Endothelial cell (in vitro differentiated cells): ENCODE measurements at places on chromosomes 7 and 10. TPM values are rescaled to one million over a fixed set of nuclear protein-coding genes. Genes with fewer than 3 reads are reported as not detected.

GRCh38 chr7:17307000-17307399 is 8.5 kb downstream of the AHR start:
- no peak for DNase-seq
- H3K36me3 ChIP-seq = peaks cover 4% of the 10 kb centered on the region
- peaks cover 29% of the 10 kb centered on the region for H3K4me1 ChIP-seq
- H3K27me3 ChIP-seq = no peaks in the 10 kb centered on the region
- no peak overlapping the region for H3K27ac ChIP-seq

DNA sequence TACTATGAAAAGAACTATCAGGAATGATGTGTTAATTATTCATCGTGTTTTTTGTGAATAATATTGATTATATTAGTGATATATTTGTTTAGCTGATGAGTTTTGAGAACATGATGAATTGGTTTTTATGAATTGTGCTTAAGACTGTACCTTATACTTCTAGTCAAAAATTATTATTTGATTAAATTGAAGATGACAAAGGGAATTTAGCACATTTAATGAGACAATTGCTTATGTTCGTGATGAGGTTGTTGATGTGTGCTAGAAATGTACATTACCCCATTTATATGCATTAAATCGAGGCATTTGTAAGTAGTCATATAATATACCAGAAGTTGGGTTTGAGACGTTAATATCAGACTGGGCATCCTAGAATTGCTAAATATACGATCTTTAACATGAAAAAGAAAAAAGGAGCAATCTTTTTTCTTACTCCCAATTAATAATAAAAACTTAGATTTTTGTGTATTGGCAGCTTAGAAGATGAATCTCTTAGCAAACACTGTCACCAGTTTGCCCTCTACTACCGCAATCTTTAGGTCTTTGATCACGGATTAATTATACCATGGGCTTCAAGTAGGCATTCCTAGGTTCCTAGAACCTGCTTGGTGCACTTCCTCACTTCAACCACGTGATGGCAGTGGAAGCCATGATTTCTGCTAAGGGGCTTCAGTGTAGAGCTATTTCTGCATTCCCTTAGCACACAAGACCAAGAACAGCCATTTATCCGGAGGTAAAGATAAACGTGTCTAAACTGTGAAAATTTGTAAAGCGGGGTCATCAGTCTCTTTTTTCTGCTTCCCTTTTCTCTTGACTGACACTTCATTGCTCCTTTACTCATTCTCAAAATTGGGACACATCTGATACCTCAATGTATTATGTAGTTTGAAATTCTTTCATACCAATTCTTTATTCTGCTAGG is 1.6 kb downstream of the KLHDC10 start:
- peaks cover 8% of the 10 kb centered on the region for H3K27me3 ChIP-seq
- peak; percentile 67 for DNase-seq
- peaks cover 4% of the 10 kb centered on the region for H3K36me3 ChIP-seq
- peak overlapping the region; percentile 97 for H3K4me3 ChIP-seq
- H3K4me1 ChIP-seq = peaks cover 23% of the 10 kb centered on the region

DNA sequence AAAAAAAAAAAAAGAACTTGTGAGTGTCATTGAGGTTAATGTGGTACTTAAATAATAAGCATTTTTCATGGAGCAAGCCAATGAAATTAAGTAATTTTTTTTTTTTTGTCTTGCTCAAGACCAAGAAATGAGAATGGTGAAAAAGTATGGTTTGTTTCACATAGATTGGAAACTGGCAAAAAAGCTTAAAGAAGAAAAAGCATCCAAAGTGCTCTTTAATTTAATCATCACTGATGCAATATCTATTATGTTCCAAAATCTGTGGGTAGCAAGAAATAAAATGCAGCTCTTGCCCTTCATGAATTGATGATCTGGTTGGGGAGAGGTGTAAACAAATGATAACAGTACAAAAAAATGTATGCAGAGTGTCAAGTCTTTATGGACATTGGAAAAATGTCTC is 980.6 kb downstream of the REEP3 start:
- H3K4me3 ChIP-seq = no peak overlapping the region
- DNase-seq = no peak
- H3K4me1 ChIP-seq = peaks cover 8% of the 10 kb centered on the region
- H3K36me3 ChIP-seq = no peaks in the 10 kb centered on the region

GRCh38 chr10:82762641-82763040 is 887.6 kb downstream of the NRG3 start:
- H3K4me1 ChIP-seq = no peaks in the 10 kb centered on the region
- no peaks in the 10 kb centered on the region for H3K27me3 ChIP-seq
- no peak overlapping the region for H3K27ac ChIP-seq
- H3K4me3 ChIP-seq = no peak overlapping the region
- H3K36me3 ChIP-seq = no peaks in the 10 kb centered on the region
- no peak for DNase-seq

GRCh38 chr7:68043546-68043945 is 1046.9 kb downstream of the TYW1 start:
- no peak overlapping the region for H3K27ac ChIP-seq
- H3K27me3 ChIP-seq = no peaks in the 10 kb centered on the region
- no peaks in the 10 kb centered on the region for H3K36me3 ChIP-seq

GRCh38 chr7:124100190-124100589 is 67.3 kb upstream of the TMEM229A start:
- no peaks in the 10 kb centered on the region for H3K27me3 ChIP-seq
- no peak for DNase-seq
- H3K36me3 ChIP-seq = no peaks in the 10 kb centered on the region
- H3K27ac ChIP-seq = no peak overlapping the region

DNA sequence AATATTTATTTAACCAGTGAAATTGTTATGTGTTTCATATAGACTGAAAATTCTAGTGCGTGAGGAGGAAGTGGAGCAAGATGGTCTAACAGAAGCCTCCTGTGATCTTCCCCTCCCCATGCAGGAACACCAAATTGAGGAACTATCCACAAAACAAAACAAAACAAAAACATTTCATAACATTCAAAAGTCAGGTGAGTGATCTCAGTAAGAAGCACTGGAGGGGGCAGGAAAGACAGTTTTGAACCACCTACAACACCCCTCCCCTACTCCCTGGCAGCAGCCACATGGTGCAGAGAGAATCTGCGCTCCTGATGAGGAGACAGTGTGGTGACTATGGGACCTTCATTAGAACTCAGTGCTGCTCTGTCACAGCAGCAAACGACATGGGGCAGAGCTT is 221.9 kb upstream of the SEMA3C start:
- H3K4me3 ChIP-seq = no peak overlapping the region
- H3K36me3 ChIP-seq = no peaks in the 10 kb centered on the region
- no peak overlapping the region for H3K27ac ChIP-seq
- no peak for DNase-seq
- H3K27me3 ChIP-seq = peaks cover 3% of the 10 kb centered on the region
- no peaks in the 10 kb centered on the region for H3K4me1 ChIP-seq

- no peak overlapping the region for H3K27ac ChIP-seq
- H3K4me1 ChIP-seq = peaks cover 8% of the 10 kb centered on the region
- H3K4me3 ChIP-seq = no peak overlapping the region
Measured at GRCh38 chr10:5629303-5630111, 36.9 kb downstream of the ASB13 start.

GRCh38 chr10:3090914-3091787 is 23.8 kb downstream of the PFKP start:
- peaks cover 2% of the 10 kb centered on the region for H3K27me3 ChIP-seq
- DNase-seq = no peak
- H3K4me1 ChIP-seq = peaks cover 24% of the 10 kb centered on the region
- H3K27ac ChIP-seq = no peak overlapping the region
- peaks cover 7% of the 10 kb centered on the region for H3K36me3 ChIP-seq
- peak overlapping the region; percentile 37 for H3K4me3 ChIP-seq

DNA sequence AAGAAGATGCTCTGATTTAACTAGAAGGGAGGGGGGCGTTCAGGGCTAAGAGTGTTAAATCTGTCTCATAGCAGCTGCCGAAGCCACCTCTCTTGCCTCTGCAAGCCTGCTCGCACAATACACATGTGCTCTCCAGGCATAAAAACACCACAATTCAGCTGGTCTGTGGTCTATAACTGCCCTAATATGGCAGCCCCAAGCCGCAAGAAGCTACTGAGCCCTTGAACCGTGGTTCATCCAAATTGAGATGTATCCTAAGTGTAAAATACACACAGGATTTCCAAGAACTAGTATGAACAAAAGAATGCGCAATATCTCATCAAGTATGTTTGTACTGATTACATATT is 70.8 kb upstream of the FGFR2 start:
- peaks cover 38% of the 10 kb centered on the region for H3K4me1 ChIP-seq
- peaks cover 4% of the 10 kb centered on the region for H3K27me3 ChIP-seq
- no peak overlapping the region for H3K4me3 ChIP-seq
- H3K27ac ChIP-seq = no peak overlapping the region
- no peak for DNase-seq
- H3K36me3 ChIP-seq = peaks cover 5% of the 10 kb centered on the region

DNA sequence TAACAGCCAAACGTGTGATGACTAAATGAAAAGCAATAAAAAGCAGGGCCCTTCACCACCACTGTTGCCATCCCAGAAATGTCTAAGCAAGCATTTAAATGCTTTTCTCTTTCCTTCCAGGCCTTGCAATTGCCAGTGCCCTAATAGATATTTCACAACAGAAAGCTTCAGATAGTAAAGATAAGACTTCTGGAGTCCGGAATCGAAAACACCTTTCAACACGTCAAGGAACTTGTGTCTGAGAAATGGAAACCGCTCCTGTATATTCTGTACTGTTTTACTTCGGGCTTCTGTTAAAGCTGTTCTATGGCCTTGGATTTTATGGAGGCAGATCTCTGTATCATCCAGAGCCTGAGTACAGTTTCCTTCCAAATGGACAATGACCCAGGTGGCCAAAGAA is 328.5 kb downstream of the GFRA1 start:
- H3K27me3 ChIP-seq = no peaks in the 10 kb centered on the region
- peaks cover 5% of the 10 kb centered on the region for H3K4me1 ChIP-seq
- H3K27ac ChIP-seq = no peak overlapping the region
- no peak overlapping the region for H3K4me3 ChIP-seq

GRCh38 chr10:3671386-3671955 is 113.5 kb downstream of the KLF6 start:
- peaks cover 11% of the 10 kb centered on the region for H3K4me1 ChIP-seq
- H3K36me3 ChIP-seq = no peaks in the 10 kb centered on the region
- no peak overlapping the region for H3K4me3 ChIP-seq
- DNase-seq = no peak
- peaks cover 1% of the 10 kb centered on the region for H3K27me3 ChIP-seq

- H3K4me1 ChIP-seq = peaks cover 6% of the 10 kb centered on the region
- no peaks in the 10 kb centered on the region for H3K27me3 ChIP-seq
- no peak overlapping the region for H3K27ac ChIP-seq
- no peak for DNase-seq
- no peaks in the 10 kb centered on the region for H3K36me3 ChIP-seq
Measured at GRCh38 chr7:22989643-22990587, 24.0 kb downstream of the HYCC1 start.

- no peaks in the 10 kb centered on the region for H3K36me3 ChIP-seq
- no peak for DNase-seq
- peaks cover 8% of the 10 kb centered on the region for H3K4me1 ChIP-seq
- no peak overlapping the region for H3K4me3 ChIP-seq
- no peak overlapping the region for H3K27ac ChIP-seq
Measured at GRCh38 chr10:21300551-21300950, 224.9 kb downstream of the SKIDA1 start.

DNA sequence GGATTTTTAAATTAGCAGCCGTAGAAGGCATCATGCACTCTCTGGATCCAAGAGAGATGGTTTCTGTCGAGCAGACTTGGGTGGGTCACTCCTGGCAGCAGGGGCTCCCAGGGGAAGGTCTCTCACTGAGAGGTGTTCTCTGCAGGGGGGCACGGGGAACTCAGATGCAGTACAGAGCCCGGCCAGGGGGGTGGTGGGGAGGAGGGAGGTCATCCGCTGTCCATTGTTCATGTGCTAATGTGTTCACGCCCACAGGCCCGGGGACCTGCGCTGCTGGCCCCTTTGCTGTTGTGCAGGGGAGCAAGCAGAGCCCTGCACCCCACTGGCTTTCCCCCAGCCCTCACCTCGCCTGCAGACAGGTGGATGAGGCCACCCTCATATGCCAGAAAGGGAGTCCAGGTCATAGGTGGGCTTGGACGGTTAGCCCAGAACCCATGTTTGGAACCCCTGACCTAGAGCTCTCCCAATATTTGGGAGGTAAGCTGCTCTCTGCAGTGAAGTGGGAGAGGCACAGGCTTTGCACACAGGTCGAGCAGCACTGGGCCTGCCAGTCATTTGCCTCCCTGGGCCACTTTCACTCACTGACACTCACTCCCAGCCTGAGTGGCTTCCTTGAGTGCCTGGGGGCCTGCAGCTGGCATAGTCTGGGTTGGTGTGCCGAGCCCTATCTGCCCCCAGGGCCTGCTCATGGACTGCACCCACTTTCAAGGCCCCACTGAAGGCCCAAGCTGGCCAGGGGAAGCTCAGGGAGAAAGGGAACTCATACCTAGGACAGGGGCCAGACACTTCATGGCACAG is 12.6 kb upstream of the TBRG4 start:
- no peak for DNase-seq
- no peak overlapping the region for H3K27ac ChIP-seq
- no peaks in the 10 kb centered on the region for H3K4me1 ChIP-seq

NPFFR1 gene
- not detected for total RNA-seq

ZNF398 gene
- total RNA-seq = 14.9 TPM

KCNH2 gene
- 3.4 TPM for total RNA-seq

FKBP6 gene
- not detected for total RNA-seq

CXCL12 gene
- total RNA-seq = 0.97 TPM

CYP3A4 gene
- not detected for total RNA-seq

TFPI2 gene
- total RNA-seq = 1.9 TPM

MORN4 gene
- total RNA-seq = 10.9 TPM

DRGX gene
- total RNA-seq = not detected

TACC2 gene
- total RNA-seq = 32.2 TPM

RNF133 gene
- total RNA-seq = 0.49 TPM

ACTR3C gene
- total RNA-seq = 0.87 TPM
